ENCODE measurements at places on chromosomes 12 and 14.

DNA sequence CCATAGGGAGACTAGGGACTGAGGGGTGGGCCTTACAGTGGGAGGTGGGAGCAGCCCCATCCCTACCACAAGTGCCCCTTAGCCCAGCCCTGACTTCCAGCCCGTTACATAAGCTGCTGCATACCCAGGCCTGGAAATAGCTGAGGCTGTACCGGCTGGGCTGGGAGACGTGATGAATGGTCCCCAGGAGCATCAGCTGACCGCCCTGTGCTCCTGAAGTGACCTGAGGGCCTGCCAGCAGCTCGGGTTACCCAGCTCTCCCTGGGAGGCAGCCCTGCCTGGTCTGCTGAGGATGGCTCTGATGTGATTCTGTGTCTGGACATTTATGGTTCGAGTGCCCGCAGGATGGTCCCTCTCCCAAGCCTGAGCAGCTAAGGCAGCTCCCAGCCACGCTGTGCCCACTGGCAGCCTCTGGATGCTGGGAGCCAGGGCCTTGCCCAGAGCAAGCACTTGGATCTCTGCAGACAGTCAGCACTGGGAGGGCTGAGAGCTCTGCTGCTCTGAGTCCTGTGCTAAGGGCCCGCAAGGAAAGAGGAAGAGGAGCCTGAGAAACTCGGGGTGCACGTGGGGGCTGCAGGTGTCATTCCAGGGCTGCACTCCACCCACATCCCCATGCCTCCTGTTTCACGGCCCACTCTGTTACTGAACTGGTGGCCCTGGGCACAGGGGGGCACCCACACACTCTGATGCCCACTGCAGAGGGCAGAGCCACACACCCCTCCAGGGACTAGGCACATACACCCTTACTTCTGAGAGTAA is 20.5 kb downstream of the TAMALIN start:
- H3K27me3 ChIP-seq = no peaks in the 10 kb centered on the region
- H3K27ac ChIP-seq = no peak overlapping the region
- H3K36me3 ChIP-seq = no peaks in the 10 kb centered on the region
- H3K4me1 ChIP-seq = peaks cover 26% of the 10 kb centered on the region

- H3K36me3 ChIP-seq = peaks cover 21% of the 10 kb centered on the region
- no peak for DNase-seq
- peaks cover 6% of the 10 kb centered on the region for H3K4me1 ChIP-seq
- no peak overlapping the region for H3K27ac ChIP-seq
Measured at GRCh38 chr14:38175658-38176057, 32.0 kb upstream of the SSTR1 start.

DNA sequence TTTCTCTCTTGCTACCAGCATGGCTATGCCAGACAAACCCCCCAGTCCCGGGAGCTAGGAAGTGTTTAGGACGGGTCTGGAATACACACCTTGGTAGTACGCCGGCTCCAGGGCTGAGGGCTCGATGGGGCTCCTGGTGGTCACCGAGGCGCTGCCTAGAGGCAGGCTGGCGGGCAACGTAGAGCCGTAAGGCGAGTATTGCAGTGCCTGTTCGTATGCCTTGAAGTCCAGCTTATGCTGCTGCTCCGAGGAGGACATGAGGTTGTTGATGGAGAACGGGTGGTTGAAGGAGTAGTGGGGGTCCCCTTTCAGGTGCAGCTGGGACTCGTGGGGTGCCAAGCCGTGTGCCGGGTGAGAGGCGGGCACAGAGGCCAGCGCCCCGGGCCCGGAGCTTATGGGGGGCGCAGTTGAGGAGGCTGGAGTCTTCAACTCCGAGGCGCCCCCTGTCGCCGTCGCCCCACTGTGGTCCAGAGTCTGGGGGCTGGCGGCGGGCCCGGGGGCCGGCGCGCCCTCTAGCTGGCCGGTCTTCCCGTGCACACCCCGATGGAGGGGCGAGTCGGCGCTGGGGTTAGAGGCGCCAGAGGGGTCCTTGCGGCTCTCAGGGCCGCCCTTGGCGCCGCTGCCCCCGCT is 3.6 kb downstream of the FOXA1 start:
- H3K27ac ChIP-seq = no peak overlapping the region
- H3K4me3 ChIP-seq = no peak overlapping the region
- peaks cover 36% of the 10 kb centered on the region for H3K27me3 ChIP-seq
- peaks cover 23% of the 10 kb centered on the region for H3K36me3 ChIP-seq
- H3K4me1 ChIP-seq = no peaks in the 10 kb centered on the region
- DNase-seq = no peak

DNA sequence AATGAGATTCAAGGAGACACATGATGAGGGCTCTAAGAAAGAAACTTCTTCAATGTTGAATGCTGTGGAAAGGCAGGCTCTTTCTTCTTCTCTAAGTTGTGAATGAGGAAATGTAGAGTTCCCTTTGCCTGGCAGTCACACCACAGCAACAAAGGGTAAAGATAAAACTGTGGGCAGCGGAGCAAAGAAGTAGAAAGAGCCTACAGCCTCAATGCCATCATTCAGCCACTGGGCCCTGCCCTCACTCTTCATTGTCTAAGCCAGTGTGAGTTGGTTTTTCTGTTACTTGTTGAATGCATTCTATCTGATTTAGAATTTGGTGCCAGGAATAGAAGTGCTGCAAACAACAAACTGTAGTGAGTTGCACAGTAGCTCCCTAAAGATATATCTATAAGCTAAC is 12.2 kb downstream of the SDR9C7 start:
- no peak overlapping the region for H3K4me3 ChIP-seq
- no peaks in the 10 kb centered on the region for H3K4me1 ChIP-seq
- H3K36me3 ChIP-seq = peaks cover 6% of the 10 kb centered on the region
- H3K27ac ChIP-seq = no peak overlapping the region

GRCh38 chr12:4530982-4531586 is 7.6 kb upstream of the RAD51AP1 start:
- H3K4me3 ChIP-seq = no peak overlapping the region
- no peaks in the 10 kb centered on the region for H3K27me3 ChIP-seq
- no peak for DNase-seq
- H3K4me1 ChIP-seq = no peaks in the 10 kb centered on the region

DNA sequence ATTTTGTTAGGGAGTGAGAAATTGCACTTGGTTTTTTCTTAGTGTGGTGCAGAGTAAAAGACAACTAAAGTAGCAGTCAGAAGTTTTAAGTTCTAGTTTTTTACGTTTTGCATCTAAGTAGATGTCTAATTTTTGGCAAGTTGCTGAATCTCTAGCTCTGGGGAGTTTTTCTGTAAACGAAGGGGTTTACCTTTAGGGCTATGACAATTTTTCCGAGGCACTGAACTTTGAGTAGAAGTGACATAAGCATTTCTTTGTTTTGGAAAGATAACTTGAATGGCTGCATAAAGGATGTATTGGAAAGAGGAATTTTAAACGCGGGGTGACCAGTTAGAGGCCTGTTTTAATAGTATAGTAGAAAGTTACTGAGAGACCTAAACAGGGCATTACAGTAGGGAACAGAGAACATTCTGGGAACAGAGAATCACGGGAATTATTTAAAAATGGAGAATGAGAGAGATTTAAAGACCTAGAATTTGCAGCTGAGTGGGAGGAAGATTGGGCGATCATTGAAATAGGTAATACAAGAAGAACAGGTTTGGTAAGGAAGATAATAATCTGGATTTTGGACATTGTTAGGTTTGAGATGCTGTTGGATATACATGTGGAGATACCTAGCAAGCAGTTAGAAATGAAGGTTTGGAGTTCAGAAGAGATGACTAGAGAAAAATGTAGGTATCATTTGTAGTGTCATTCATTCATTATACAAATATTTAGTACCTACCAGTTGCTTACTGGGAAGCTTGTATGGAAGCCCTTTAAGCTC is 1.2 kb downstream of the ZNF410 start:
- no peaks in the 10 kb centered on the region for H3K27me3 ChIP-seq
- peak overlapping the region; percentile 100 for H3K27ac ChIP-seq
- H3K4me3 ChIP-seq = peak overlapping the region; percentile 93
- H3K4me1 ChIP-seq = peaks cover 45% of the 10 kb centered on the region
- H3K36me3 ChIP-seq = no peaks in the 10 kb centered on the region

DNA sequence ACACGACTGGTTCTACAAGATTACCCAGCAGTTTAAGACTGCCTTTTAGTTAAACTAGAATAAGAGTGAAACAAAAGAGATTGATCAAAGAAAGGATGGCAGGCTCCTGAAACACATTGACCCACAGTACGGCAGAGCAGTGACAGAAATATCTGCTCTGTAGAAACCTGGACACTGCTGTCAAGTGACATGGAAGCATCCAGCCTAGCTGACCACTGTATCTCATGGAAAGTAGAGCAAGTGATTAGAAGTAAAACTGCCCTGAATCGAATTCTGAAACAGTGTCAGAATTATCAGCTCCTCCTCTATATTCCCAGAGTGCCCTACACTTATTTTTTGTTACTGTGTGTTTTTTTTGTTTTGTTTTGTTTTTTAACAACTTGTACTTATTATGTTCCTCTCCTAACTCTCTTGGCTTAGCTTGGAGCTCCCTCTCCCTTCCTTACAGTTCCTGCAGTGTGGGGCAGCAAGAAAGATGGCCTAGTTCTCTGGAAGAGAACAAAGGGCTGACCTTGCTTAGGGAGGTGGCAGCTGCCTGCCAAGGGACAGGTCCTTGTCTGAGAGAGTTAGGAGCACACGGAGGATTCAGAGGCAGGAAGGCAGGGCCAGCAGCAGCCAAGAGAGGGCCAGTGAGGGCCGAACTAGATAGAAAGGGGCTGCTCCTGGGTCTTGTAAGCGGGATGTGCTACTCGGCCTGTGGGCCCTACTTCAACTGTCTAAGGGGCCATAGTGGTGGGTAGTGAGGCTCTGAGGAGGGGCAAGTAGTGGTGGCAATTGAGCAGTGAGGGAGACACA is 97.2 kb downstream of the PTPRR start:
- H3K27me3 ChIP-seq = no peaks in the 10 kb centered on the region
- H3K4me1 ChIP-seq = no peaks in the 10 kb centered on the region
- DNase-seq = no peak
- no peaks in the 10 kb centered on the region for H3K36me3 ChIP-seq

- H3K4me1 ChIP-seq = no peaks in the 10 kb centered on the region
- peaks cover 6% of the 10 kb centered on the region for H3K27me3 ChIP-seq
- H3K4me3 ChIP-seq = no peak overlapping the region
- no peaks in the 10 kb centered on the region for H3K36me3 ChIP-seq
Measured at GRCh38 chr14:90700933-90701776, 115.1 kb downstream of the TTC7B start.

DNA sequence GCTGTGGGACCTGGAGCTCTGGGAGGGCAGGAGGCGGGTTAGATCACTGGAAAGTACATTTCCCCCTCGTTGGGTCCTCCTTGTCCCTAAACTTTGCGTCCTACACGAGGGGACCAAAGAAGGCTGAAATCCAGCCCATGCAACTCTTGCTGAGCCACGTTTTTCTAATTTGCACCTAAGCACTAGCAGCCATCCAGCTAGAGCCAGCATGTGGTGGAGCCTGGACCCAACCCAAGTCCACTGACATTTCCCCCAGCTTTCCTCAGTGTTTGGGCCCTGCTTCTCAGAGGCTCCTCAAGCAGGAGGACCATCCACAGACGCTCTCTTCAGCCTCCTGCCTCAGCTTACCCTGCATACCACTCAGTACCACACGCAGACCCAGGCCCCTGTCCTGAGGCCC is 49.7 kb downstream of the TSPAN11 start:
- H3K27ac ChIP-seq = no peak overlapping the region
- no peak overlapping the region for H3K4me3 ChIP-seq
- no peaks in the 10 kb centered on the region for H3K4me1 ChIP-seq
- peaks cover 3% of the 10 kb centered on the region for H3K27me3 ChIP-seq

DNA sequence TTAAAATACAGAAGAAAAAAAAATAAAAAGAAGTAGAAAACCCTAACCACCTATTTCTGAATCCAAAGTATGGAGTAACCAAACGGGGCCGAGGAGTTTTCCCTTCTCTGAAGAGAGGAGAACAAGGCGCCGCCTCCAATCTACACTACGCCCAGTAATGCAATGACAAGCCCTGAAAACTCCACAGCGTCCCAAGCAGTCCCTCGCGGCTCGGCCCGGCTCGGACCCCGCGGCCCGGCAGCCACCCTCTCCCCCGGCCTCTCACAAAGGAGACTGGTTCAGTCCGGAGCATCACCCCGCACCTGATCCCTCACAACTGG is 371 bp downstream of the CHD8 start:
- peak overlapping the region; percentile 99 for H3K27ac ChIP-seq
- no peak for DNase-seq
- H3K4me1 ChIP-seq = peaks cover 21% of the 10 kb centered on the region

GRCh38 chr14:94138251-94138650 is 8.8 kb upstream of the IFI27L2 start:
- no peaks in the 10 kb centered on the region for H3K36me3 ChIP-seq
- no peaks in the 10 kb centered on the region for H3K27me3 ChIP-seq
- H3K4me1 ChIP-seq = no peaks in the 10 kb centered on the region
- H3K27ac ChIP-seq = no peak overlapping the region
- DNase-seq = no peak
- no peak overlapping the region for H3K4me3 ChIP-seq

- H3K4me3 ChIP-seq = peak overlapping the region; percentile 67
- H3K27me3 ChIP-seq = peaks cover 31% of the 10 kb centered on the region
- peaks cover 34% of the 10 kb centered on the region for H3K4me1 ChIP-seq
- no peak overlapping the region for H3K27ac ChIP-seq
Measured at GRCh38 chr12:48972213-48972951, 847 bp upstream of the WNT10B start.

DNA sequence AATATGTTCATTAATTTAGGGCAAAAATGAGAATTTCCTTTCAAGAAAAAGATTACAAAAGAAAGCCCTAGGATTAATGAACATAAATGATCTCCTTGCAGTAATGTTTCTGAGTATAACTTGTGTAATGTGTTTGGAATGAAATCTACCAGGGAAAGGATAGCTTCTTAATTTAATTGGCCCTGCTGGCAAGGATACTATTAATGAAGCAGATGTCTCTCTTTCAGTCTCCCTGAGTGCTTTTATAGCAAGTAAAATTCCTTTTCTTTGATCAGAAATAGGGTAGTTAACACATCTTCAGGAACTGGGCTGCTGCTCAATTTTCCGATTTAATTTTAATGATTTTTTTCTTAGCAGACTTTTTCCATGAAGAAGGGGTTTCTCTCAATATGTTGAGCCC is 379.4 kb upstream of the PDE3A start:
- no peaks in the 10 kb centered on the region for H3K4me1 ChIP-seq
- no peak for DNase-seq
- H3K27ac ChIP-seq = no peak overlapping the region
- peaks cover 6% of the 10 kb centered on the region for H3K27me3 ChIP-seq
- no peak overlapping the region for H3K4me3 ChIP-seq

- H3K4me1 ChIP-seq = no peaks in the 10 kb centered on the region
- no peak overlapping the region for H3K4me3 ChIP-seq
- H3K27ac ChIP-seq = no peak overlapping the region
- peak; percentile 45 for DNase-seq
Measured at GRCh38 chr14:101564819-101565698, 3.8 kb downstream of the DIO3 start.

DNA sequence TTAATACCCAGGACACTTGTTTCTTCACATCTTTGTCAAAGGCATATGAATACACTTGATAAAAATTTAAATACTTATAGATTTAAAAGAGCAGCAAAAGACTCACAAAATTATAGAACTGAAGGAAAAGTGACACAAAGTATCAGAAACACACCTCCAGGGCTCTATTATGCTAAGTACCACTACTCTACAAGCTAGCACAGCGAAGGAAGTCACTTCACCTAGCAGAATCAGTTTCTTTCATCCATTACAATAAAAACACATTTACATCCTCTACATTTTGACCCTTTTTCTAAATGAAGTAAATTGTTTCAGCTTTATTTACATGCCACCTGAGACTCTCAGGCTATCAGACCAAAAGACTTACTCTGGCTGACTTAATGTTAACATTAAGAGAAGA is 26.6 kb upstream of the PTPRB start:
- peaks cover 4% of the 10 kb centered on the region for H3K36me3 ChIP-seq
- H3K27me3 ChIP-seq = no peaks in the 10 kb centered on the region
- H3K4me3 ChIP-seq = no peak overlapping the region

Measured in natural killer cell treated with Interleukin-12 subunit alpha and Interleukin-12 subunit beta and Interleukin-15 and Interleukin-18, amount 100 ng/mL, for 72 hours (primary cell).